Small intestine (tissue), 16 donors: ENCODE measurements at places on chromosomes 6 and 20.

- H3K27ac ChIP-seq, result no peak overlapping the region
- peaks cover 2% of the 10 kb centered on the region for H3K4me1 ChIP-seq
- no peaks in the 10 kb centered on the region for H3K36me3 ChIP-seq
- no peak overlapping the region for H3K4me3 ChIP-seq
These were observed 18.3 kb downstream of the RAET1L start for GRCh38 chr6:150006961-150007464.

DNA sequence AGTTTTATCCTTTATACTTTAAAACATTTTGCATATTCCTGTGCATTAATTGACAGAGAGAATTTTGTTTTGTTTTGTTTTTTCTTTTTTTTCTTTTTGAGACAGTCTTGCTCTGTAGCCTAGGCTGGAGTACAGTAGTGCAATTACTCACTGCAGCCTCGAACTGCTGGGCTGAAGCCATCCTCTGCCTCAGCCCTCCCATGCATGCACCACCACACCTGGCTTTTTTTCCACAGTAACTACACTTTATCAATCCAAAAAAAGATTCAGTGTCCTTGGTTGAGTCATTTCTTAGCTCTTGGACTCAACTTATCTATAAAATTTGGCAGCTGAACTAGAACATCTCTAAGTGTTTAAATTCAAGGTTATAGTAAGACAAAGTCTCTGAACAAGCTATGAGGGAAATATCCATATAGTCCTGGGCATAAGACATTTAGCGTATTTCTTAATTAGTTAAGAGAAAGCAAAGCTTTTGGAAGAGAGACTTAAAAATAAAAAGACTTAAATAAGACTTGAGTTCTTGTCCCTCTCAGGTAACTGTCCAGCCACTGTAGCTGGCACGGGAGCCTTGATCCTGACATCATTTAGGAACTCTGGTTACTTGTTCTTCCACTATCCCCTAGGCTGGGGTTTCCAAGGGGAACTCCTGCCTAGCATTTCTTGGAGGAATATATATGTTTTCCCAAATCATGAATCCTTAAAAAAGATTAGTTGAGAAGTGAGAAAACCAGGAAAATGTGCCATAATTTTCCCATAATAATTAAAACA is 300.1 kb downstream of the HACE1 start:
- no peaks in the 10 kb centered on the region for H3K36me3 ChIP-seq
- no peak for DNase-seq
- no peaks in the 10 kb centered on the region for H3K4me1 ChIP-seq
- H3K4me3 ChIP-seq, result no peak overlapping the region
- no peaks in the 10 kb centered on the region for H3K27me3 ChIP-seq

DNA sequence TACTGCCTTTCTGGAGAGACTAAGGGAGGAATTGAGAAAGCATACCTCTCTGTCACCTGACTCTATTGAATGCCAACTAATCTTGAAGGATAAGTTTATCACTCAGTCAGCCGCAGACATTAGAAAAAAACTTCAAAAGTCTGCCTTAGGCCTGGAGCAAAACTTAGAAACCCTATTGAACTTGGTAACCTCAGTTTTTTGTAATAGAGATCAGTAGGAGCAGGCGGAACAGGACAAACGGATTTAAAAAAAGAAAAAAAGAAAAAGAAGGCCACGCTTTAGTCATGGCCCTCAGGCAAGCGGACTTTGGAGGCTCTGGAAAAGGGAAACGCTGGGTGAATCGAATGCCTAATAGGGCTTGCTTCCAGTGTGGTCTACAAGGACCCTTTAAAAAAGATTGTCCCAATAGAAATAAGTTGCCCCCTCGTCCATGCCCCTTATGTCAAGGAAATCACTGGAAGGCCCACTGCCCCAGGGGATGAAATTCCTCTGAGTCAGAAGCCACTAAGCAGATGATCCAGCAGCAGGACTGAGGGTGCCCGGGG is 43.1 kb upstream of the RNF182 start:
- no peaks in the 10 kb centered on the region for H3K4me1 ChIP-seq
- DNase-seq, result no peak
- no peak overlapping the region for H3K27ac ChIP-seq

DNA sequence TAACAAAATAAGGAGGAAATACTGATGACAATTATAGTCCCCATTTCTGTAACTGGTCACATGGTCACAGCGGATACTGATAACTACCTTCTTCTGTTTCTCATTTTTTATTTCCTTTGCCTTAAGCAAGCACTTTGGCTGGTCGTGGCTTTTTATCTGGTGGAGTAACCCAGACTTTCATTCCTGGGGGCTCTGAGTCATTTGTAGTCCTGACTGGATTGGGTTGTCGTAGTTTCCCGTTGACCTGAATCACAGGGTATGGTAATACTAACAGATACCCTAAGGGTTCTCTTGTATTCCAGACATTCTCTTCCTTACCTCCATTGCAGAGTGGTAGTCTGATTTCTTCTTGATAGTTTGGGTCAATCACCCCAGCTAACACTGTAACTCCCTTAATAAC is 500.3 kb upstream of the ADGRB3 start:
- H3K4me3 ChIP-seq, result no peak overlapping the region
- H3K4me1 ChIP-seq, result no peaks in the 10 kb centered on the region
- H3K27me3 ChIP-seq, result no peaks in the 10 kb centered on the region
- no peaks in the 10 kb centered on the region for H3K36me3 ChIP-seq
- no peak overlapping the region for H3K27ac ChIP-seq

DNA sequence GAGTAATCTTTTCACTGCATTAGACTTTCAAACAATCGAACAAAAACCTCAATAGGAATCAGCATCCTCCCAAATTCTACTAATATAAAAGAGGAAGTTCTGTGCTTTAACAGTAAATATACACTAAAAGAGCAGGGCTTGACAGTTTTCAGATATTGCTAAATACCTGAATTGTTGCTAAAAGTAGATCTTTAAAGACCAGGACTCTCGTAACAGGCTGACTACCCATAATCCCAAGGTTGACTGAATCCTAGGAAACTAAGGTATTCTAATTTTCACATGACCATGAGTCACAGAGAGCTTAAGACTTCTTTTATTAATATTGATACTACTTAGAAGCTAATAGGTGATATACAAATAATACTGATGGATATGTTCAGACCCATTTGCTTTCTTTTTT is 10.1 kb downstream of the CD164 start:
- H3K4me1 ChIP-seq, result no peaks in the 10 kb centered on the region
- no peak overlapping the region for H3K4me3 ChIP-seq
- no peaks in the 10 kb centered on the region for H3K27me3 ChIP-seq
- DNase-seq, result no peak
- H3K27ac ChIP-seq, result no peak overlapping the region

GRCh38 chr20:56760610-56761009 is 131.5 kb downstream of the TFAP2C start:
- no peak overlapping the region for H3K4me3 ChIP-seq
- no peaks in the 10 kb centered on the region for H3K4me1 ChIP-seq
- H3K36me3 ChIP-seq, result no peaks in the 10 kb centered on the region
- no peak overlapping the region for H3K27ac ChIP-seq

DNA sequence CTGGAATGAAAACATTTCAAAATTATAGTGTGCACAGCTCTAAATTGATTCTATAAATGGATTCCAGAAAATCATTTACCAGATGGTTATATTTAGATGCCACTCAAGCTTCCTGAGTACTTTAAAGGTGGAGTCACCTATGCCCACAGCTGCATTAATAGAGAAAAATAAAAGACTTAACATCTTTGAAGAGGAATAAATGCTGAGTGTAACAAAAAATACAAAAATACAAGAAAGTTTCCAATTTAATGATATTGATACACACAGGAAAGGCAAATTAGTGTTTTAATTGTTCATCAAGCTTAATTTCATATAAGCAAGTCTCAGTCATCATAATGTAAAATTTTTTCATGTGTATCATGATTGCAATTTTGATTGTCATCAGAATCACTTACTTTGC is 89.5 kb upstream of the MANEA start:
- no peaks in the 10 kb centered on the region for H3K36me3 ChIP-seq
- H3K4me3 ChIP-seq, result no peak overlapping the region
- no peaks in the 10 kb centered on the region for H3K27me3 ChIP-seq

DNA sequence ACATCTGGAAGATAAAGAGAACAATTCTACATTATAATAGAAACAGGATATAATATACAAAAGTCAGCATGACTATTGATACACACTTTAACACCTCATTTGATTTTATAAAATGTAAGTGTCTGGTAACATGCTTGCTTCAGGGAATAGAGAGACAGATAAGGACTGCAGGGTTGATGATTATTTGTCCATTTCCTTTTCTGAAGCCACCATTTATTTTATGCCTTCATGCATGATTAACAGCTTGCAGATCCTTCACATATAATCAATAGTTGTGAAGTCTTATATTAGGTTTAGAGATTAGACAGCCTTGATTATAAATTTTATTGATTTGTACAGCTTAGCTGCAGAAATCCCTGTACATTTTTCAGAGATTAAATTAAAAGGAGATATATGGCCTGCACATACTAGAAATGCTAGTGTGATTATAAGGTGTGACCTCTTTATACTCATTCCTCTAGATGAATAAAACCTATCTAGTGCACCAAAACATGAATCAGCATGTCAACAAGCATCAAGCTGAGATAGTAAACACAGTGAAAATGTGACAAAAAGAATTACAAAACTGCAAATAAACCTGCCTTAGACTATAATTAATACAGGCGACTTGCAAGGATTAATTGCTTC is 198.8 kb upstream of the THEMIS start:
- DNase-seq, result no peak
- H3K4me3 ChIP-seq, result no peak overlapping the region
- no peaks in the 10 kb centered on the region for H3K27me3 ChIP-seq
- no peaks in the 10 kb centered on the region for H3K36me3 ChIP-seq

- H3K36me3 ChIP-seq, result peaks cover 10% of the 10 kb centered on the region
- no peak overlapping the region for H3K27ac ChIP-seq
- no peak for DNase-seq
- H3K4me3 ChIP-seq, result no peak overlapping the region
These were observed 32.0 kb upstream of the GJA10 start for GRCh38 chr6:89862273-89862672.

DNA sequence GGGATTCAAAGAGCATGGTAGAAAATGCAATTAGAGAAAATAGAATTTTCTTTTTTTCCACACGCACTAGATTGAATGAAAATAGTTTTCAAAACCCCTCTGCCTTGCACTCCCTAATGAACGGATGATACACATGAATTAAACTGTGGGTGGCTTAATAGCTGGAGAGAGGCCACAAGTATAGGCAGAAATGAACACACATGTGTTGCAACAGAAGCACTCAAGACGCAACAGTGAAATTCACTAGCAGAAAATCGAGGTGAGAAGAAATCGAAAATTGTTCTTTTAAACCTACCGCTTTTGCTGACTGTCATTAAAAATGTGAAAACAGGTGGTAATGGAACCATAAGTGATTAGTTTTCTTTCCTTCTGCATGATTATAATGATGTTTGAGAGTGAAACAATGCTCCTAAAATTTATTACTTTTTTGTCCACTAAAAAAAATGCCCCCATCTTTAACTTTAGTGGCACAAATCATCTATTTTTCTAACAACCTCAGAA is 80.1 kb upstream of the SHLD1 start:
- H3K36me3 ChIP-seq, result no peaks in the 10 kb centered on the region
- no peaks in the 10 kb centered on the region for H3K4me1 ChIP-seq
- H3K27ac ChIP-seq, result no peak overlapping the region

DNA sequence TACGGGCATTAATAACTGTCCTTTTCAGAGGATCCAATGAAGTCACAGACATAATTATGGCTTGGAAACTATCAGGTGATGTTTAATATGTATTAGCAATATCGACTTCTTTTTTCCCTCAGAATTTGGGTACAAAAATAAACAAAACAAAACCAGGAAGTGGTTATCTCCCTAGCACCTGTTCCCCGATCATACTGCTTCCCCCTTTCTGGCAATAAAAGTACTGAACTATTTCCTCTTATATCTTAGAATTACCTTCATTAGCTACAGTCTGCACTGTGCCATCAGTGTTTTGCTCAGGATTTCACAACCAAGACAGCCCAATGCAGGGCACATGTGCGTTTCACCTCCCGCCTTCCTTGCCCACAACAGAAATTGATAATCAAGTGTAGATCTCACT is 216.9 kb upstream of the BTBD3 start:
- H3K4me3 ChIP-seq, result no peak overlapping the region
- no peak overlapping the region for H3K27ac ChIP-seq
- DNase-seq, result no peak
- no peaks in the 10 kb centered on the region for H3K4me1 ChIP-seq
- no peaks in the 10 kb centered on the region for H3K36me3 ChIP-seq
- H3K27me3 ChIP-seq, result no peaks in the 10 kb centered on the region

DNA sequence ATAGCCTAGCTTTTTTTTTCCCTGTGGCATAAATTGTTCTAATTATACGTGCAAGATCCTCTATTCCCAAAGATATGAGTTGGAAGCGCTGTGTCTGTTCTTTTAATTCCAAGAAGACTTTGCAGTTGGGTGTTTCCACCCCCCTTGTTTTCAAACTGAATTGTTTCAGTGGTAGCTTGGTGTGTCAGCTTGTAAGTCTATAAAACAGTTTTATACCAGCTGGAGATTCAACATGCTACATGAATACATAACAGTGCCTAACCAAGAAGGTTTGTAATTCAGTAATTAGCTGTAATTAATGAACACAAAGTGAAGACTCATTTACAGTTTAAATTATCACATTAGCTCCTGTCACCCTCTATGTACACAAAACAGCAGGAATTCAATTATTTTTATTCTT is 154.0 kb downstream of the ZNF217 start:
- H3K4me3 ChIP-seq, result no peak overlapping the region
- no peaks in the 10 kb centered on the region for H3K4me1 ChIP-seq
- no peaks in the 10 kb centered on the region for H3K27me3 ChIP-seq
- H3K36me3 ChIP-seq, result no peaks in the 10 kb centered on the region

- no peaks in the 10 kb centered on the region for H3K36me3 ChIP-seq
- H3K27me3 ChIP-seq, result no peaks in the 10 kb centered on the region
- H3K4me1 ChIP-seq, result no peaks in the 10 kb centered on the region
These were observed 1.1 kb downstream of the TPX2 start for GRCh38 chr20:31740208-31740607.

- H3K4me1 ChIP-seq, result peaks cover 5% of the 10 kb centered on the region
- H3K27ac ChIP-seq, result no peak overlapping the region
- H3K27me3 ChIP-seq, result peaks cover 2% of the 10 kb centered on the region
- H3K4me3 ChIP-seq, result no peak overlapping the region
- no peak for DNase-seq
These were observed 36.7 kb downstream of the KIF6 start for GRCh38 chr6:39688494-39688893.

GRCh38 chr20:39214828-39215227 is 252.7 kb downstream of the DHX35 start:
- no peak for DNase-seq
- no peaks in the 10 kb centered on the region for H3K36me3 ChIP-seq
- no peak overlapping the region for H3K27ac ChIP-seq
